ENCODE measurements at places on chromosomes 1 and 21.
A peak's percentile ranks its signal among the peaks of the same experiment; 100 is the strongest.

- no peak for DNase-seq
Measured at GRCh38 chr1:82225421-82226185, 424.9 kb downstream of the ADGRL2 start.

DNA sequence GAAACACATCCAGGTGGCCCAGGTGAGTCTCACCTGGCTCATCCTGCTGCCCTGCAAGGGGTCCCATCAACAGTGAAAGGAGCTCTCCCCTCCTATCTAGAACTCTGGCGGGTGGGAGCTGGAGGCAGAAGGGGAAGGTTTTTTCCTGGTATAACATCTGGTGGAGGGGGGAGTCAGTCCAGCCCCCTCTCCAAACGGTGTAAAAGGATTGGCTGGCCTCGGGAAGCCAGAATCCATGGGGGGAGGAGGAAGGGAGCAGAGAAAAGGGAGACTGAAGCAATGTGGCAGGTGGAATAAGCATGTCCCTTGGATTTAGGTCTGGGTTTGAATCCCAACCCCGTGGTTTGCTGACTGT, 1.2 kb upstream of the CAMK2N1 start:
- no peak for DNase-seq

GRCh38 chr1:94130851-94131595, 10.1 kb upstream of the ABCA4 start:
- no peak for DNase-seq

GRCh38 chr21:36769051-36769839, 70.3 kb downstream of the SIM2 start:
- DNase-seq, result no peak

GRCh38 chr21:29017639-29018237, 1.4 kb downstream of the RWDD2B start:
- DNase-seq, result no peak

DNA sequence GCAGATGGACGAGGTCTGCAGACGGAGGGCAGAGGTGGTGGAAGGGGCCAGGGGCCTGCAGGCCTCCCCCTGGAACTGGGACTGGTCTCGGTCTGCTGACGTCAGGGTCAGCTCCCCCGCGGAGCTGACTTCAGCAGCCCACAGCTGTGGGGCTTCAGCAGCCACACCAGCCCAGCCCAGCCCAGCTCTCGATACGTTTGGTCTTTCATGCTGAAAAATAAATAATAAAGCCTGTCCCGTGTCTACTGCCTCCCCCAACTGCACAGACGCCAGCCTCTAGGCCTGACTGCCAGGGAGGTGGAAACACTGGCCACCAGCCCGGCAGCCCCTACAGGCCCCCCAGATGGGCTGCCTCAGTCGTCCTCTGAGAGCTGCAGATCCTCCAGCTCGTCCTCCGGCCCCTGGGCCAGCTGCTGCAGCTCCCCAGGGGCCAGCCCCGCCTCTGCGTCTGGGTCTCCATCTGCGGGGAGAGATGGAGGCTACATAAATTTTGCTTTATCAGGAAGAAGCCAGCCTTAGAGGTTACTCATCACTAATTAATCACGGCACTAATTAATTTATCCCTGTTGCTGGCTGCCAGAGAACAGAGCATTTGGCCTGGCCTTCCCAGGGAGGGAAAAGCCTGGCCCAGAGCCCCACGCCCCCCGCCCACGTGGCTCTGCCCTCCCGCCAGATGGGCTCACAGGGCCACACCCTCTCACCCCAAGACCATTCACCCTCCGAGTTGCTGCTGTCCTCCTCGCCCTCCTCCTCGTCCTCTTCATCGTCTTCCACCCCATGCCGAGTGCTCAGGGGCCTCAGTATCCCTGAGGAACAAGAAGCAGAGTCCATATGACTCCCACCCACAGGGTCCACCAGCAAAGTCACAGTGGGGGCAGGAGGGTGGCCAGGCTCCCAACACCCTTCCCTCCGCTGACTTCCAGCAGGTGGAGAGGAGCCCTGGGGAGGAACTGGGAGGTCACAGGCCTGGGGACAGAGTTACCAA, 14.4 kb downstream of the NOC2L start:
- no peak for DNase-seq

DNA sequence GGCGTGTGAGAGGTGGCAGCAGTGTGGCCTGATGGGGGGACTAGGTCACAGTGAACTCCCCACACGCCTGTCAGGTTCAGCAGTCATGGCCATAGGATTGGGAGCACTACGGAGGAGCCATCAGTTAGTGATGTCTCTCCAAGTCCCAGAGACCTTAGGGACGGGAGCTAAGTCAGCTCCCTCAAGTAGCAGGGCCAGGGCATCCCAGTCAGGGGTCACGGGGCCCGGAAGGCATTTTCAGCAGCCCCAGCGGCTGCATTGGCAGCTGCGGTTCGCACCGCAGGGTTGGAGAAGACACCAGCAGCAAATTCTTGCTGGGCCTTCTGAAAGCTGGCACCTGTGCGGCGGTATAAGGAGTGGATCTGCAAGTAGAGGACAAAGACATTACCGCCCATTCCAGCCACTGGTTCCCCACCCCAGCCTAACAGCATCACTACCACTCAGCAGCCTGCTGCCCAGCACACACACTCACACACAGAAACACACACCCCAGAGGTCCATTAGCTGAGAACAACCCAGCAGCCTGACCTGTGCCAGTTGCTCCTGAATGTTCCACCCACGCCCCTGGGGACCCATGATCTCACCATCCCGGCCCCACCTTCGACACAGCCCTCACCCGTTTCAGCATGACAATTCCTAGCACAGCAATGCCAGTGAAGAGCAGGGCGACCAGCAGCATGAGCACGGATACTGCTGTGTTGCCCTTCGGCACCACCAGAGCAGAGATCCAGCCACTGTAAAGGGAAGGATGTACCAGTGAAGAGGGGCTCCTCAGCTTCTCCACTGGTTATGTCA, 972 bp upstream of the ENTREP3 start:
- DNase-seq, result peak; percentile 75

DNA sequence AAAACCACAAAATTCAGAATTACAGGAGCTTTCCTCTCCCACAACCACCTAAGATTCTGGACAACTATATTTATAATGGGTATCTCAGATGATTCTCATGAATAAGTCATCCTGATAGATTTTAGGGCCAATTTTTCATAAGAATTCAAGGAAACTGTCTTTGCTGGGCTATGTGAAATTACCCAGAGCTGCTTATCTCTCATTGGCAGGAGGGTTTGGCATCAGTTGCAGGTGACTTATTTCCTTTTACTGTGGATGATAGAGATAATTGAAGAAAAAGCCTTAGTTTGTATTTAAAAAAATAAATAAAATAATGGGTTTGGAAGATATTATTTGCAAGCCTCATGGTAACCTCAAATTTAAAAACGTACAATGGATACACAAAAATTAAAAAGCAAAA, 38.2 kb upstream of the WDR26 start:
- DNase-seq, result no peak

- DNase-seq, result no peak
Measured at GRCh38 chr1:224565186-224565585, 50.9 kb upstream of the CNIH3 start.

DNA sequence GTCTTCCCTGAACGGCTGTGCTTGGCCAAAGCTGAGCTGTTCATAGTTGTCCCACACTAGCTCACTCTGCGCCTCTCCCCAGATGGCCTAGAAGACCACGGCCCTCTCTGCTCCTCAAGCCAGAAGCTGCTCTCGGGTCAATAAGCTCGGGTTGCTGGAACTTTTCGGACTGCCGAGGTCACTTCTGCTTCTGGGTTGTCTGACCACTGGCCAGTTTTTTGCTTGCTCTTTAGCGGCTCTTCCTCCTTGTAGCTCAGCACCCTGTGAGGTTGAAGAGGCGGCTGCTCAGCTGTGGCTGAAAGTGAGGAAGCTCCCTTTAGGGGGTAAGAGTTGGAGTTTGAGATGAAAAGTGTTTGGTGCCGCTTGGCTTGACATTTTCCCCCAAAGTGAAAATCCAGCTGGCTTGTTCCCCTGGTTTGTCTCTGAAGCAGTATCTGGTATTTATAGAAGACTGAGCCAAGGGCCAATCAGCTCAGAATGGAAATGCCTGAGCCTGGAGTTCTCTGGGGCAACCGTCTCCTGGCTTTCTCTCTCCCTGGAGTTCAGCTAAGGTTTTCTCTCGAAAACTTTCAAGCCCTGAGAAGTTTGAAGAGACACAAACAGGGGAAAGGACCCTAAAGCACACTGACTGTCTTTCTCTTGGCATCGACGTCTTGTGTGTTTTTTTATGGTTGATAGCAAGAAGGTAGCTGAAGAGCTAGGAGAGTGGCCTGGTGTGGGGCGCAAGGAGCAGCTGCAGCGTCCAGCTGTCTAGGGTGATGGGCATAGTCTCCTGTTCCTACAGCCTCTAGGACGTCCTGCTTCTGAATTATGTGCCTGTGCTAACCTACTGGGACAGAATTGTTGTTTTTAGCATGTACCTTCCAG, 72.0 kb downstream of the SYT6 start:
- DNase-seq, result no peak

- no peak for DNase-seq
Measured at GRCh38 chr21:40481764-40482163, 365.2 kb downstream of the DSCAM start.

DNA sequence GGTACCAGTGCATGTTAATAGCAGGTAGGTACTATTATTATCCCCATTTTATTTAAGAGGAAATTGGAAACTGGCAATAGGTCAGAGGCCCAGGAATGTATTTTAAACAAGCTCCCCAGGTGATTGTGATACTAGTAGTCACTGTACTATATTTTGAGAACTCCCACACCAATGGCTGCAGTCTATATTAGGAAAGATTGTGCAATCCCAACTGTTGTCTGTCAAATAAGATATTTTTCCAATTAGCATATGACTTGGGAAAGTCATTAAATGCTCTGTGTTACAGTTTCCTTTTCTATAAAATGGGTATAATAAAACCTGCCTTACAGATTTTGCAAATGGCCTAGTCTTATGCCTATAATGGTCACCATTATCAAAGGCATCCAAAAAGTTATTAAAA, 94.2 kb upstream of the DMRTA2 start:
- DNase-seq, result no peak

- no peak for DNase-seq
Measured at GRCh38 chr1:184854496-184855140, 100.0 kb upstream of the EDEM3 start.

- no peak for DNase-seq
Measured at GRCh38 chr1:153415850-153416570, at the start of gene S100A7A. Gene S100A7A (plus strand): TSS chr1:153416520. CDS start chr1:153418083, 1,563 bp downstream.

- no peak for DNase-seq
Measured at GRCh38 chr1:37123276-37124115, 89.2 kb upstream of the GRIK3 start.

DNA sequence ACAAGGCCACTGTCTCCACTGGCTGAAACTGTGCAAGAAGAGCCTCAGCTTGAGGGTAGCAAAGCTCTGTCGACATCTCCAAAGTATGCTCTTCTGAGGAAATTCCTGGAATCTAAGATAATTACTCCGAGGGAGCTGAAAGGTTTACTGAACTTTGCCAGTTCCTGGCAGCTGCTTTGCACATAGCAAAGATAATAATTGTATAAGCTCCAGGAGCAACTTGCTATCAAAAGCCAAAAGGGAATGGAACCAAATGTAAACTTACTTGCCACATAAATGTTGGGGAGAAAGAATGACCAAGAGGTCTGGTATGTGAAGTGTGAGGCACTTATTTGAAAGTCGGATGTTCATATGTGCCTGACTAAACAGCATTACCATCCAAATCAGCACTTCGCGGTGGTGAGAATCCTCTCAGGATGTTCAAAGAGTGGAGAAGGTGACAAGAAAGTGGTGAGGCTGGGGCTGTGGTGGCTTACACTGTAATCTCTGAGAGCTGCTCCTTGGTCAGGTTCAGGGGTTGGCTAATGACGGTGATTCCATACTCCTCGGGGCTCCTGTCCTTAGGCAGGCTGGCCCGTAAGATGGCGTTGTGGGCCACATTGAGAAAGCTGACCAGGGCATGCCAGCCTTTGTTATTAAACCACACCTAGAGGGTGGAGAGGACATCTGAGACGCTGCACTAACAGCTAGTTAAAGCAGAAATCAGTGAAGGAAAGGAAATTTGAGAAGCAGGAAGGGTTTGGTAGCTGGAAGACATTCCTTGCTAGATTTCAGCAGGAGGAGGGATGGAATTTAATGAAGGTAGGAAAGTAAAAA, 100.0 kb downstream of the ABCA4 start:
- DNase-seq, result no peak

DNA sequence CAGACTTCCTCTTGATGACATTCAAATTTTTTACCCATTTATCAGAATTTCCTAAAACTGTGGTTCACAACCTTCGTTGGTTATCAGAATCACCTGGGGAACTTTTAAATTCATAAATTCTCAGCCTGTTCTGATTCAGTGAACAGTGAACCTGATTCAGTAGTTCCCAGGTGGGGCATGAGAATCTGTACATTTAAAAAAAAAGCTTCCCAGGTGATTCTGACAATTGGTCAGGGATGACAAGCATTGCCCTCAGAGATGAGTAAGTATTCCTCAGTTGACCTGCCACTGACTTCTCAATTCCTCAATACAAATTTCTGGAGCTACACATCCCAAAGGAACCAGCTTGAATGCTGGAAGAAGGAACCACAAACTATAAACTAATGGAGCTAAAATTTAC, 23.5 kb upstream of the CR2 start:
- DNase-seq, result no peak

- DNase-seq, result no peak
Measured at GRCh38 chr21:43355925-43356289, 71.0 kb downstream of the SIK1 start.

GRCh38 chr1:33364565-33364918, 43.6 kb upstream of the A3GALT2 start:
- DNase-seq, result no peak

- peak; percentile 55 for DNase-seq
Measured at GRCh38 chr21:45504021-45504515, 38.2 kb downstream of the SLC19A1 start.

DNA sequence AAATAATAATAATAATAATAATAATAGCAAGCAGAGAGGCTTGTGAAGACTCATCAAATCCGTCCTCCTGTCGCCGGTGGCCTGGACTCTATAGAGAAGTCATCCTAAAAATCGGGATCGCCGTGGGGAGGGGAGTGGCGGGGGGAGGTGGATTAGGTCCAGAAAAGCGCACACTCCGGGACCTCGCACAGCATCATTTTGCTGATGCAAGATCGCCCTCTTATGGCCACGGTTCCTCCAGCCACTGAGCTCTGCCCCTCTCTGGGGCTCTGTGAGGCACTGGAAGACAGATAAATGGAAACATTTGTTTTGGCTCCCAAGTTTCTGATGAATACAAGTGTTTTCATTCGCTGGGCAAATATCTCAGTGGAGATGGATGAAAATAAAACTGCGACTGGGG, 612.0 kb downstream of the MATN1 start:
- no peak for DNase-seq

GRCh38 chr1:60428127-60428526, 354.6 kb upstream of the C1orf87 start:
- DNase-seq, result no peak

Data from suprapubic skin (tissue), 4 donors.